T-helper 2 cell (primary cell): ENCODE measurements at places on chromosomes 13 and 19.

DNA sequence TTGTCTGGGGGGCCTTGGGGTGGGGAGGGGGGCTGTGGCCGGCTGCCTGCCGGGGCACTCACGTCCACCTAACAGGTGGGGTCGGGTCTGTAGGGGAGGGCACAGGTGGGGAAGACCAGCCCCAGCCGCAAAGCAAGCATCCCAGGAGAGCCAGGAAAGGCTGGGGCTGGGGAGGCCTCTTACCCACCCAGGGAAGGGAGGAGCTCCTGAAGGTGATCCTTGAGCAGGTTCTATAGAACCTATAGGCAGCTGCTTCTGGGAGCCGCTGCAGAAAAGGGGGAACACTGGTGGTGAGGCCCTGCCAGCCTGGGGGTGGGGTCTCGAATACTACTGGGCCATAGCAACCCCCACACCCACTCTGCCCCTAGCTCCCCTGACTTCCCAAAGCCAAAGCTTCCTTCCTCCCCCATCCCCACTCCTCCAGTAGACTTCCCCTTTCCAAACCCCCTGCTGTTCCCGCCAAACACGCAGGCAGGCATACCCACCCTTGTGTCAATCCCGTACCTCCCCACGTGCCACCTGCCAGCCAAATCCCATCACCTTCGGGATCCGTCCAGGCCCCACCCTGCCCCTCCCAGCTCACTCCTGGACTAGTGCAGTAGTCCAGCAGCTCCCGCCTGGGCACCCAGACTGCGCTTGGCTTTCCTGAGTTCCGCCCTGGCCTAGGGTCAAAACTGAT, 5.6 kb downstream of the KLF16 start:
- DNase-seq = no peak

DNA sequence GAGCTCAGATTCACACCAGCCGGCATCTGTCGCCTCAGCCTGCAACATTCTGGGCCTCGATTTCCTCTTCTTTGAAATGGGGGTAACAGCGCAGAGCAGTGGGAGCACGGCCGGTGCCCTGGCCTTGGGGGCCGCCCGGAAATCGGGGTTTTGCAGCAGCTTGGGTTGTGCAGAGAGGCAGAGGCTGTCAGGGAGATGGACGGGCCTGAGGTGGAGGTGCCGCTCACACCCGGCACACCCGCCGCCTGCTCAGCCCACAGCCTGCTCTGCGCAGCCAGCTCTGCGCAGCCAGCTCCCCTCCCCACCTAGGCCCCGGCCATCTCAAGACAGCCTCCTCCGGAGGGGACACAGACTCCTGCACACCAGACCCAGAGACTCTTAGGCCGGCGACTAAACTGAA, 10.6 kb downstream of the KLF2 start:
- no peak for DNase-seq

GRCh38 chr19:16836115-16837034, 7.2 kb downstream of the SIN3B start:
- no peak for DNase-seq

DNA sequence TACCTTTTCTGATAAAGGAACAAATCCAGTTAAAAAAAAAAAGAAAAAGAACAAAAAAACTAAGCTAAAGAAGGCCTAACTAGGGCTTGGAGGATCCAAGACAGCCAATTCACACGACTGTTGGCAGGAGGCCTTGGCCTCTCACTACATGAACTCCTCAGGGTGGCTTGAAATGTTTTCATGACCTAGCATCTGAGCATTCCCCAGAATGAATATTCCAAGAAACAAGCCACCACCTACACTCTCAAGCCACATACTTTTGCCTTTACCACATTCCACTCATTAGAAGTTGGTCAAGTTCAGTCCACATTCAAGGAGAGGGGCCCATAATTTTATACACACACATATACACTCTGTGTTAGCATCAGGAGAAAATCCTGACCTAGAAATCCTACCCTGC, 97.6 kb upstream of the SIAH3 start:
- DNase-seq = no peak

GRCh38 chr19:51600940-51601580, 29.1 kb downstream of the SIGLEC5 start:
- no peak for DNase-seq

- no peak for DNase-seq
Observed at GRCh38 chr13:113974304-113975281, 717 bp upstream of the C13orf46 start.

DNA sequence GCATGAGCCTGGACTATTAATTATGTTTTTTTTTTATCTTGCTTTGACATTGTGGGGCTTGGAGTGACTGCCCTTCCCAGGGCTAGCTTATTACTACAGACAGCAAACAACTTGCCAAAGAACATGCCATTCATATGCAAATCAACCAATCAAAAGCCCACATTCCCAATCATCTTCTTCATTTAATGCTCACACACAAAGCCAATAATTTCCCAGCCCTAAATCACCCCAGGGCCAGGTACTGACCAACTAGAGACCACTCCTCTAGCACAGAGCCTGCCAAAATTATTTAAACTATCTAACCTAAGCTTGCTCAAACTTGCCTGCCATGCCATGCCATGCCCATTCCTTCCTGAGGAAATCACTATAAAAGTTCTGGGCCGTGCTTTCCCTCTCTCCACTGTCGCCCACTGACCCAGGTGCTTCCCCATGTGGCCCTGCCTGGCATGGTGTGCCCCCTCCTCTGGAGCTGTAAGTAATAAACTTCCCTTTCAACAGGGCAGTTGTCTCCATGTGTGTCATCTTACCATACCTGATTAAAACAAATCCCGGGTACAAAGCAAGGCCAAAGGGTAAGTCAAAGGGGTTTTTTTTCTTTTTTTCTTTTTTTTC, 15.7 kb downstream of the PBX4 start:
- no peak for DNase-seq

DNA sequence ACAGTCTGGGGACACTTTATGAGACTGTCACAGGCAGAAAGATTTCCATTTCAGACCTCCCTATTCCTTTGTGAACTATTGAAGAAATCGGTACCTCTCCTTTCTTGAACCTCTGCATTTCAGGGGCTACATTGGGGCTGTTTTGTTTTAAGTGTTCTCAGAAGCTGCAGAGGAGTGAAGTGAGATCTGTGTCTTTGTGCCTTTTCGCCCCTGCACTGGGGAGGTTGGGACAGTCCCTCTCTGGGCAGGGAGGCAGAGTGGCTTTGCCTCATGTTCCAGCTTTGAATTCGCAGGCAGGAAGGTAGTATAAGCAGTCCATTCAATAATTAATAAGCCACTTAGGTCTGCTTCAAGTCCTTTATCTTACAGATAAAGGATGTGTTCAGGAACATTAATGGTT, 9.5 kb upstream of the AMER2 start:
- no peak for DNase-seq
